ENCODE measurements at places on chromosomes 11 and 22.
A peak's percentile ranks its signal among the peaks of the same experiment; 100 is the strongest.

GRCh38 chr11:61826930-61827570 is 1.1 kb upstream of the FADS2 start:
- no peak for DNase-seq

DNA sequence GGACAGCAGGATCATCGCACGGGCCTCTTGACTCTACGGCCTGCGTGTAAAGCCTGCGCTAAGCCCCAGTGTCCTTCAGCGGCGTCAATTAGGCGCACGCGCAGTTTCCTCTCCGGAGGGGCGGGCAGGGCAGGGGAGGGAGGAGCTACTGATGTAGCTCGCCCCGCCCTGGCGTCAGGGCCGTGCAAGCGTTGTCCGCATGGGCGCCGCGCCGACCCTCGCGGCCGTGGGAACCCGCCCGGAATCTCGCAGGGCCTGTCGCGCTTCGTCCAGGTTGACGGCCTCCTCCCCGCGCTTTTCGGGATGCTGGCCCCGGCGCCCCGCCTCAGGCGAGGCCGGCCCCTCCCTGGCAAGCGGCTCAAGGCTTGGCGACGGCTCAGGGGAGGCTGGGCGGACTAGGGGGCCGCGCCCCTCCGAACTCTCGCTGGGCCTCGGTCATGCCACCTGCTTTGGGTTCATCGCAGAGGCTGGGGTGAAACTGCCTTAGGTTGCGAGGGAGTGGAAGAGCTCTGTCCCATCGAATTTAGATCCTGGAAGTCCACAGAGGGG is 61.1 kb downstream of the ST3GAL4 start:
- peak; percentile 69 for DNase-seq

DNA sequence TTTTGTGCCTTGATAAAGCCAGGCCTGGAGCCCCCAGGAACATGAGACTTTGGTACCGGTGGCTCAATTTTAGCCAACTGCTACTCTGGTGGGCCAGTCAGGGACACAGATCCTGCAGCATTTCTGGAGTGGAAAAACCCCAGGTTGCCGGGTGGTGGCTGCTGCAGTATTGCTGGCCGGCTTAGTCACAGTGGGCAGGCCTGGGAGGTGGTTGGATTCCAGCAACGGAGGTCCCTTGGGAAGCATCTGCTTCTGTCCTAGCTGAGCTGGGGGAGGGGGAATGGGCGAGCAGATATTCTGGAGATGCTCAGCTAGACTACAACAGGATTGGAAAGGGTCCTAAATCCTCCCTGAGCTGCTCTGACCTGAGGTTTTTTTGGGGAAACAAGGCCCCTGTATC is 31.6 kb upstream of the ACCSL start:
- DNase-seq: no peak

GRCh38 chr22:26681395-26681821 is 24.0 kb downstream of the MIAT start:
- no peak for DNase-seq

DNA sequence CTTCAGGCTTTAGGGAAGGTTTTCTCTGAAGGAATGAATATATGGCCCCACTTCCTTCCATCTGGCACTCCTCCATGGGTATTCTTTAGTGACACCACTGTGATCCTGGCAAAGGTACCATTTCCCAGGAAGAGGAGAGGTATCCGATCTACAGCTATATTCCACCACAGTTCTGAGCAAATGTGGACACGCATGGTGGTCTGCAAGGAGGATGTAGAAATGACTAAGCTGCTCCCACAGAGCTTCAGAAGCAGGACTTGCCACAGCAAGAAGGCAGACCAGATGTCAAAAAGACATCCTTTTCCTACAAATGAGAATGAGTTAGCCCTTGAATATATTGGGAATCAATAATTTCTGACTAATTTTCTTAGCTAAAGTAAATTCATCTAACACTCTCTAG is 45.5 kb downstream of the ARFGAP2 start:
- DNase-seq: no peak

DNA sequence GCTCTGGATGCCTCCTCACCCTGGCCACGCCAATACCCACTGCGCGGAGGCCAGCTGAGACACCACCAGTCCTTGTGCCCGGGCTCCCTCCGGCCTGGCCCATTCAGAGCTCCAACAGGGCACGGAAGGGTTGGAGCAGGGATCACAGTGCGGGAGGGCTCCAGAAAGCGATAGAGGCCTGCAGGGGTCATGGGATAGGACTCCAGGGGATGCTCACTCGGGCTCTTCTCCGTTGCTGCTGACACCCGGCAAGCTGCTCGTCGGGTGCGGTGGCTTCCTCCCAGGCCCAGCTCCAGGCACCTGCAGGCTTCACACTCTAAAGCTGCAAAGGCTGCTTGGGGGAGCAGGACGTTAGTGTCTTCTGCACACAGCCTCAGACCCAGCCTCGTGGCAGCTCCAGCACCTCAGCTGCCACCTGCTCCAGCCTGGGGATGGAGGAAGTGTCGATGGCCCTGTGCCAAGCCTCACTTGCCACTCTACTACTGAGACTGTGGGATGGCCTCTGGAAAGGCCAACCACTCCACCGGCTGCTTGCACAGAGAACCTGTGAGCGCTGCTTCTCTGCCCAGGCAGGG is 10.6 kb downstream of the WNT7B start:
- DNase-seq: peak; percentile 95

DNA sequence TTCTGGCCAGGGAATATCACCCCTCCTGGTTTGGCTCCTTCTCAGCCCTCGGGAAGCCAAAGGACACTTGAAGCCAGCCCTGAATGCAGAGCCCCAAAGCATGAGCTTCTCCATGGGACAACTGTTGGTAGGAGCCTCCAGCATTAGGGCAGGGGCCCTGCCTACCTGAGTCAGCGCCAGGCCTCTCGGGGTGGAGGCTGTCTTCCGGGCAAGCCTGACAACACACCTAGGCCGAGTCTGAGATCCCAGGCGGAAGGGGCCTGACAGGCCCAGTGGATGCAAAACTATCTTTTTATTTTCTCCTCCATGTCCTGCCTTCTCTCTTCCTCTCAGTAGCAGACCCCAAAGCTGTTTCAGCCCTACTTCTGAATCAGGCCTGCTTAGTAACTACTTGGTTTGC is 27.6 kb downstream of the RCOR2 start:
- no peak for DNase-seq

DNA sequence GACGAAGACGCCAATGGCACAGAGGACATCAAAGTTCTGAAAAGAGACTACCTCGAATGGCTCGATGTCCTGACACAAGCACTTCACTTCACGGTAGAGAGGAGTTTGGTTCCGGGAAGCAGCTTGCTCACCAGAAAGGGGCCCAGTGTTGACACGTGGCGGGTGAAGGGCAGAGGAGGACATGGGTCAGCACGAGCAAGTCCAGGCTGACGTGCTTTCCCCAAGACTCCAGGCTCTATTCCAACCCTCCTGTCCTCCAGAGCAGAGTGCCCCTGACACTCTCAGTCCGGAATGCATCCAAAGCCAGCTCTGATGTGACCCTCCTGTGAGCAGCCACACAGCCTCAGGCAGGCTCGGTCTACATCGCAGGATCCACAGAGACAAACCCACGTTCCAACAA is 77.5 kb upstream of the BID start:
- no peak for DNase-seq

- no peak for DNase-seq
These were observed 102.0 kb upstream of the HSD17B12 start for GRCh38 chr11:43578346-43579170.

DNA sequence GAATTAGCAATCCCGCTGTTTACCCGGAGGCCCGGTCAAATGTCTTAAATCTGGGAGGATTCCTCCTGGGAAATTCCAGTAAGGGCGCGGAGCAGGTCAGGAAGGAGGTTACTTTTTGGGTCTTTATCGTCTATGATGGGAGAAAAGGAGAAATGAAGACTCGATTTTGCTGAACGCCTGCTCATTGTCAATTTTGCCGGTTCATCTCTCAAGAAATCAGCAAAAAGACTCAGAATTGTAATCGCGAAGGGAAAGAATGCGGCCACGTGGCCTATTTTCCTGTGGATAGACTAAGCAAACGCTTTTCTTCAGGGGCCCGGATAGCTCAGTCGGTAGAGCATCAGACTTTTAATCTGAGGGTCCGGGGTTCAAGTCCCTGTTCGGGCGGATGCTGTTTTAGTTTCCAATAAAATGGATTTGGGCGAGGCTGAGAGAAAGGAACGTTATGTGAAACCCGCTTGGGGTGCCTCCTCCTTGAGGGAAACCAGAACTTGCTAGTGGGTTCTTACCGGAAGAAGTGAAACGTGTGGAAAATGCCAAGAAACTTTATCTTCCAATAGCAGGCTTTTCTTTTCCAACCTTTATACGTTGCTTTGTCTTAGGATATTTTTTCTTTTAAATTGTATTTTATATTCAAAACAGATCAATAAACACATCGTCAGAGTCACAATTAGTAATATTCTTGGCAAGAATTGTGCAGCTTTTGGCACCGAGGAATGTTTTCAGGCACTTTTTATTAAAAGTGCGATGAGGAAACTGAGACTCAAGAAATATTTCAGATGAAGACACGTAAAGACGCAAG is 45.0 kb downstream of the OR4D9 start:
- DNase-seq: peak; percentile 44

GRCh38 chr11:68321293-68322051 is 9.1 kb downstream of the LRP5 start:
- DNase-seq: no peak

DNA sequence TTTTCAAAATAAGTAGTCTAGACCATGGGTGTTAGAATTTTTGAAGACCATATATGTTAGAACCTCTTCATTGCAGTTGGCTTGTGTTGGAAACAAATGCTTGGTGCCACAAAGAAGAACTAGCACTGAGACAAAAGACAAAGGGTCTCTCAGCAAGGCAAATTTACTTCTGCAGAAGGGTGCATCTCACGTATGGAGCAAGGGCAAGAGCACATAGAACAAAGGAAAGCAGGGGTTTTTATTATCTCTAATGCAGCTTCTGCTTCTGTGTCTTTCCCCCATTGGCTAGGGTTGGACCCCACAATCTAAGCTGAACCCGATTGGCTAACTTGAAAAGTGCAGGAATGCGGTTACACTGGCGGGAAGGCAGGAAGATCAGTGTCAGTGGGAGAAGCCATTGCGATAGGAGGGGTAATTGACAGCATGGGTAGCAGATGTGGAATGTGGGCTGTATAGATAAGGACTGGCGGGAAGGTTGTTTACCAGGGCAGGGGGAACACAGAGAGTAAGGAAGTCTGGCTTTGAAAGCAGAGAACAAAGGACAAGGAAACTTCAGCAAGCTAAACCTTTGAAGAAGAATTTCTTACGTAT is 9.2 kb upstream of the RBMXL2 start:
- no peak for DNase-seq

- DNase-seq: no peak
These were observed 69.3 kb downstream of the RAB38 start for GRCh38 chr11:88105951-88106350.

- DNase-seq: no peak
These were observed 51.3 kb upstream of the SUSD2 start for GRCh38 chr22:24129980-24130379.

DNA sequence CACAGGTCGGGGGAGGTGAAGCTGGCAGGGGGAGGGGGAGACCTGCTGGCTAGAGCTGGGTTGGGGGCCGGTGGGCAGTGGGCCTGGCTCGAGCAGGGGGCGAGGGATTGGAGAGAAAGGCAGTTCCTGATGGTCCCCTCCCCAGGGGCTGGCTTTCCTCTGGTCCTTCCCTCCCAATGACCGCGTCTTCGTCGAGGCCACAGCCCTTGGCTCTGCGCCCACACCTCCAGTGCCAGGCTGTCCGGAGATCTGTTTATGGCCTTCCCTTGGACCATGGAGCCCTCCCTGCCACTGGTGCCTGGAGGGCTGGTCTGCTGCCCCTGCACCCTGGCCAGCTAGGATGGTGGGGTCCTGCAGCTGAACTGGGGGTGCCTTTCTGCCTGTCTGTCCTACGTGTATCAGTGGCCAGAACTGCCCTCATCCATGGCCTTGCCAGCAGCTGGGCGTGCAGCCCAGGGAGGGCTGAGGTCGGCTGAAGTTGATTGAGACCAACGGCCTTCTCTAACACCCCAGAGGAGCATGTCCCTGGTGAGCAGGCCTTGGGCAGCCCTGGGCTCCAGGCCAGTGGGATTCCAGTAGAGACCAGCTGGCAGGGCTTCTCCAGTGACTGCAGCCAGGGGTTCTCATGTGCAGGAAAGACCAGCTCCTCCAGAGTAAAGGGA is 12.3 kb downstream of the TANGO2 start:
- DNase-seq: no peak
